Activated CD8-positive, alpha-beta memory T cell treated with anti-CD3 and anti-CD28 coated beads for 48 hours (primary cell): ENCODE measurements at places on chromosomes 11 and 22.

GRCh38 chr11:44709966-44710365 lies 16.8 kb upstream of the TSPAN18 start:
- DNase-seq = no peak

DNA sequence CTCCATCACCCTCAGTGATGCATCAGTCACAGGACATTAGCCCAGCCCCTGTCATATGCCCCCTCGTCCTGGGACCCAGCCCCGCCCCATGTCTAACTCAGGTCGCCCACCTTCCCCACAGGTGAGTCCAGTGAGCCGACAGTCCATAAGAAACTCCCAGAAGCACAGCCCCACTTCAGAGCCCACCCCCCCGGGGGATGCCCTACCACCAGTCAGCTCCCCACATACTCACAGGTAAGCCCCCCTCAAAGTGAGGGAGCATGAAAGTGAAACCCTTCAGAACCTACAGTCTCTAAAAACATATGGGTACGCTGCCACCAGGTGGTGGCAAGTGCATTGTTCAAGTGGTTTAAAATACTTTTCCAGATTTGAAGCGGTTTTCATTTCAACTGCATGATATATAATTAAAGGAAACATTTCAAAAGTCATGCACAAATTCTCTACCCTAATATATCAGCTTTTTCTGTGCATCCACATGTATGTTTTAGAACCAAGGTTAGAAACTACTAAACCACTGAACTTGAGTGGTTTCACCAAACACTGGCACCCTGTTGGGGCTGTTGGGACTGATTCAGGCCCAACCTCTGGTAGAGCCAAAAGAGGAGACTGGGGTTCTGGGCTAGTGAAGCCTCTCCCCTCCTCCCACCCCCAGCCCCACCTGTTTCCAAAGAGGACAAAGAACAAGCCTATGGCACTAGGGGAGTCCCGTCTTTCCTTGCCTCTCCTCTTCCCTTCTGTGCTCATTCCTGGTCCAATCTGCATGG lies 17.3 kb downstream of the EPS8L2 start:
- DNase-seq = no peak

GRCh38 chr11:90171359-90171758 lies 36.9 kb downstream of the NAALAD2 start:
- no peak for DNase-seq

DNA sequence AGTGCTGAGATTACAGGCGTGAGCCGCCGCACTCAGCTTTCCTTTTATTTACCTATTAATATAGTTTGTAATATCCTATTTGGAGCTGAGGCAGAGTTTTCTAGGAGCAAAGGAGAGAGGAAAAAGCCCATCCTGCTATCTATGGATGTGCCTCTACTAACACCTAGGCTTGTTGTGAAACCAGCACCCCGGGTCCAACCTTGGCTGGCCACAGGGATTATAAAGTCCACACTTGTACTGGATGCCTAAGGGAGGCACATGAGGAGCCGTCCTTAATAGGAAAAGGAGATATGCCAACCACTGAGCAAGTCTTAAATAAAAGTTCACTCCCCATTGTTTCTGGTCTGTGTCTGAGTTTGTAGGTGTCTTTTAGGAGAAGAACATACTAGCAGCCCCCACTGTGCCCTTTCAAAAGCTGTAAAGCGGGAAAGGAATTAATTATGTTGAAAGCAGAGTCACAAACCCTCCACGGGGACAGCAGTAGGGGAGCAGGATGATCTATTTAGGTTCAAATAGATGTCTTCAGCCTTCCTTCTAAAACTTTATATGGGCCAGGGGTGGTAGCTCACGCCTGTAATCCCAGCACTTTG lies 29.3 kb downstream of the RRP7A start:
- DNase-seq = no peak

- DNase-seq = no peak
These were observed 12.1 kb downstream of the SSH3 start for GRCh38 chr11:67315325-67315909.

DNA sequence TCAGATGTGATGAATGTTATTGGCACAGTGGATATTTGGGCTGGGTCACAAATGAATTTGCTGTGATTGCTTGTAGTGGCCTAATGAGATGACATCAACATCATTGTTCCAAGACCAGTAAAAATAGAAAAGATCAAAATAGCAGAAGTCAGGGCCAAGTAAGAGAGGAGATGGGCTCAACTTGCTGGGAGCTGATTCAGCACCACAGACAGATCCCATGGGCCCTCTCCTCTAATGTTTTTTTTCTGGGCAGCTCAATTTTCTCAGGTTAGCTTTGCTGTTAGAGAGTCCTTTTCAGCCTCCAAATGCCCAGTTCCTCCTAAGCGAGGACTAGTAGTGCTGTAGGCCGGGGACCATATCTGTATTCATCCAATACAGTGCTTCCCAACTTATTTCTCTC lies 86.0 kb upstream of the IZUMO1R start:
- DNase-seq = no peak

DNA sequence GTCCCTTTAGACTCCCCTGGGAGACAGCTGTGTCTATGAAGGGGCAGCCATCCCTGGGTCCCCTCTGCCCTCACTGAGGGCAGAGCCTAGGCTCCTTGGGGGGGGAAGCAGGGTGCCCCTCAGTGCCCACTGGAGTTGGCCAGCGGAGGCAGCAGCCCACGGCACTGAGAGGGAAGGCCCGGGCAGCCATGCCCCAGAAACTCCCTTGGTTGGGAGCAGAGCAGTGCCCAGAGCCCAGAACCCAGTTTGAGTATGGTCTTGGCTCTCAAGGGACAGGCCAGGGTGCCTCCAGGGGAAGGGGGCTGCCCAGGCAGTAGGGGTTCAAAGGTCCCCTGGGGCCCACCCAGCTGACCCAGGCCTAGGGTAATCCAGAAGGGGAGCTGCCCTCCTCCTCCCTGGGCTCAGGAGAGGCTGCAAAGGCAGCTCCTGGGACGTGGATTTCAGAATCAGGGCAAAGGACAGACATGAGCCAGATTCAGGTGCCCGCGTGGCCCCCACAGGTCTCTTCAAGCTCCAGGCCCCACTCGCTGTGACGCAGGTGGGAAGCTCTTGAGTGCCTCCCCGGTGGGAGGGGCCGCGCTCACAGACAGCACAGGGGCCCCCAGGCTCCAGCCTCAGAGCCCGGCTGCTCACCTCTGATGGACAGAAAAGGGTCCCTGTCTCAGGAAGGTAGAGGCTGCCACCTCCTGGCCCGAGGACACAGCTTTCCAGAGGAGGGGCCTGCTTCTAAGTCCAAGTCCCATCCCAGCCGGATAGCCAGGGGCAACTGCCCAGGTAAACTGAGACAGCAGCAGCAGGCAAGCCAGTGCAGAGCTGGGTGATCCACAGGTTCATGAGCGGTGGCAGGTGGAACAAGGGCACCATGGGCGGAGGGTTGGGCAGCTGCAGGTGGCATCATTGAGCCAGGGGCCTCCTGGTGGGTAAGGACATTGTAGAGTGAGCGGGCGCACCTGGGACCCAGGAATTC lies 2.6 kb downstream of the C11orf21 start:
- DNase-seq = no peak

- no peak for DNase-seq
These were observed 7.4 kb downstream of the ZFTA start for GRCh38 chr11:63761188-63761587.

DNA sequence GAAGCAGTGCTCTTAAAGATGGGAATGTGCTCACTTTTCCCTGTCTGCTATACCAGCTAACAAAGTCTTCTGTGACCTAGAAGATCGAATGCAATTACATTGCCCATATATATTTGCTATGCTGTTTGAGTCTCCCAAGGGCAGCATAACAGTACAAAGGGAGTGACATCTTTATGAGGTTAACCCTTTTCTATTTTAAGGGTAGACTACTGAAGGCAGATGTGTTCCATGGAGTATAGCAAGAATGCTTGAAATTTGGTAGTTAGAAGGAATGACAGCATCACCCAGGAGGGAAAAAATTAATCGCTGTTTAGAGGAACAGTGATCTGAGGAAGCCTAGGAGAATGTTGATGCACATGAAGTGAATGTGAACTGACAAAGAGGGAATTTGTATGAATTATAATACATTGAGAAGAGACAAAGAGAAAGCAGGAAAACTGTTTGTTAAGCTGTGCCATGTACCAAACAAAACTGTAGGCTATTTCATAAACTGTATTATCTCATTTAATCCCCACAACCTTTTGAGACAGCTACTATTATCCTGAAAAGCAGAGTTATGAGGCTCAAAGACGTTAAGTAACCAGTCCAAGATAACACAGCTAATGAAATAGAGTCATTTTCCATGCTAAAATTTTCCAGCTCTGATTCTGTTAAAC lies 13.0 kb downstream of the MAML2 start:
- DNase-seq = no peak

DNA sequence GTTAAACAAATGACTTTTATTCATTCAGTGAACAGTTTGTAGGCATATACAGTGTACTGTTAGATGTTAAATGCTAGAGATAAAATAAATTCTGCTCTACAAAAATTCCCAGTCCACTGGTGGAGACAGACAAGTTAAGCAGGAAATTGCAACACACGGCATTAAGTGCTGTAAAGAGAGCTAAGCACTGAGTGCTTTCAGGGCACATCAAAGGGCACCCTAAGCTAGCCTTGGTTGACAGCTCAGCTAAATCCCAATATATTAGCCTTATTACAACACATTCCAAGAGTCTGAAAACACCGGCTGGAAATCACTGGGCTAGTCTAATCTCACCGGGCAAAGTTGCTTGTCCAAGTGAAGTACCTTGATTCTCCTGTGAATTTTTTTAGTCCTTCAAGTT lies 55.1 kb downstream of the NOX4 start:
- DNase-seq = no peak

GRCh38 chr11:1544536-1544935 lies 27.5 kb downstream of the DUSP8 start:
- DNase-seq = no peak

DNA sequence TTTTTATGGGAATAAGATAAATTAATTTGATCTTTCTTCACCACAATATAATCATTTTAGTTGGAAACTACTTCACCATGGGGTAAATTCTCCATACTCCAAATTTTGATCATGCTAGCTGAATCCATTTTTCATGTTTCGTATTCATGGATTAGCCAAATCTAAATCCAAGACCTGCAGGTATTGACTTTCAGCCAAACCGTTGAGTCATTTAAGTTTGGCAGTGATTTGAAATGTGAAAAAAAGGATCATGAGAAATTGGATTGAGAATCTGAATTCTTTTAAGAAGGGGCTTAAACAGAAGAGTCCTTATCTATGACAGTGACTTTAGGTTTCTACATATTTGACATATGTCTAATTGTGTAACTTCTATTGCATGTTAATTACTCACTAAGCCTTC lies 5.3 kb downstream of the GAS2 start:
- no peak for DNase-seq

- DNase-seq = no peak
These were observed 100.7 kb downstream of the CEP164 start for GRCh38 chr11:117428186-117428855.

GRCh38 chr22:19880786-19881569 lies 26.3 kb upstream of the GNB1L start:
- no peak for DNase-seq

DNA sequence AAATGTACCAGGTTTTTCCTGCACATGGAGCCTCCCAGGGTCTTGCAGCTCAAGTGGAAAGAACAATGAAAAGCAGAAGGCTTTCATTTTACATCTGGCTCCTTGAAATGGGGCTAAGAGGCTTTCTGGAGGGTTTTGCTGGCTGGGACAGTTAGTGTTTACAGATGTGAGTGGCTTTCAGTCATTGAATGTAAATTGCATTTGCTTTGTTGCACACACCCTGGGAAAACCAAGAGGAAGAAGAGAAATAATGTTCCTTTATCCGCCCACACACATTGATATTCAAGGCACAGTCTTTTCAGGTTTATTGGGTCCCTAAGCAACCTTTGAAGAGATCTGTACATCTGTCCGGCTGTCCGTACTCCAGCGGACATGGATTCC lies 144.5 kb downstream of the SPON1 start:
- no peak for DNase-seq

- no peak for DNase-seq
These were observed 11.9 kb downstream of the HOATZ start for GRCh38 chr11:111526501-111526900.

DNA sequence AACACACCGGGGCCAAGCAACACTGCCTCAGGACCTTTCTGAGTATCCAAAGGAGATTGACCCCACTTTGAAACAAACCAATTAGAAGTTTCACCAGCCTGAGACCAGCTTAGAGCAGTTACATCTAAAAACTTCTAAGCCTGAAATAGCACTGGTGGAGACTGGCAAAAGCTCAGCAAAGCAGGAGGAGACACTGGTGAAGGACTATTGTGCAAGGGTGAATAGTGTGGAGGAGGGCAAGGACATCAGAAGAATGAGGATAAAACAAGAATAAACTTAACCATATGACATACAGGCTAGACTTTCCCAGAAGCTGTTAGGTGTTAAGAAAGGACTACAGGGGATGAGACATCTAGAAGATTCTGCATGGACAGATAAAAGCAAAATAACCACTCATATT lies 152.4 kb downstream of the FCHSD2 start:
- DNase-seq = no peak

DNA sequence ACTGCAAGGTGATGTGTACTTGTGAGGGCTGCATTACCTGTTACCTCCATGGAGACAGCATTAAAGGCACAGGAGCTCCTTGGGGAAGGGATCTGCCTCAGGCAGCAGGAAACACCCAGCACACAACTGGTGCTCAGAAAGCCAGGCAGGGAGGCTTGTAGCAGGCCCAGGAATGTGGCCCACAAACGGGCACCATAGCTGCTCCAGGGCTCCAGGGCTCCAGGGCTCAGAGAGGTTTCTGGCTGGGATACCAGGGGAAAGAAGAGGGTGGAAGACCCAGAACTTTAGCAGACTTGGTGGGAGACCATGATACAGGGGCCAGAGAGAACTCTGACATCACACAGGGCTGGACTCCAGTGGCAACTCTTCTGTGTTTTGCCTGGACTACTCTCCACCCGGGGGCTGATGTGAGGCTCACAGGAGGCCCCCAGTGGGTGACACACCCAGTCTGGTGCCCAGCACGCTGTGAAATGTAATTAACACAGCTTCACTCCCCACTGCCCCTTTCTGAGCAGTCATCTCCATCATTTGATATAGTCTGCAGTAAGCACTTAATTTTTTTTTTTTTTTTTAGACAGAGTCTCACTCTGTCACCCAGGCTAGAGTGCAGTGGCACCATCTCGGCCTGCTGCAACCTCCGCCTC lies 14.7 kb upstream of the SULT4A1 start:
- DNase-seq = no peak
